ENCODE measurements at places on chromosomes 11 and 22.

GRCh38 chr22:25781801-25782200, 39.8 kb downstream of the MYO18B start:
- DNase-seq: no peak

DNA sequence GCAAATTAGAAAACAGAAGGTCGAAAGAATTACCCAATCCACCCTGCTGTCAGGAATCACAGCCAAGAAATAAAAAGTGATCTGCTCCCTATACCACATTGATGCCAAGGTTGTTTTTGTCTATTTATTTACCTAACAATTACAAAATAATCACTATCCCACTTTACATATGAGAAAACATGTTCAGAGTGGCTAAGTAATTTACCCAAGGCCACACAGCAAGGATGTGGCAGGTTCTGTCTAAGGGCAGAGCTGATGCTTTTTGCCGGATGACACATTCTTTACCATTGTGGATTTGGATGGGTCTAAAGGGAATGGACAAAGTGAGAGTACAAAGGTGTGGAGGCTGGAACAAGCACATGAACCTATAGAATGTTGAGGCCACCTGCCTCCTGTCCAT, 460.7 kb downstream of the INSC start:
- no peak for DNase-seq

- DNase-seq: no peak
These were observed 5.6 kb downstream of the OSBPL5 start for GRCh38 chr11:3159296-3160190.

GRCh38 chr11:83292709-83293456, 6.7 kb upstream of the CCDC90B start:
- DNase-seq: peak; percentile 84

GRCh38 chr11:130522284-130522961, 74.0 kb downstream of the ADAMTS15 start:
- DNase-seq: peak; percentile 93

All from PC-3 (cell line).